ENCODE measurements at places on chromosomes 1 and 21.
A peak's percentile ranks its signal among the peaks of the same experiment; 100 is the strongest.

DNA sequence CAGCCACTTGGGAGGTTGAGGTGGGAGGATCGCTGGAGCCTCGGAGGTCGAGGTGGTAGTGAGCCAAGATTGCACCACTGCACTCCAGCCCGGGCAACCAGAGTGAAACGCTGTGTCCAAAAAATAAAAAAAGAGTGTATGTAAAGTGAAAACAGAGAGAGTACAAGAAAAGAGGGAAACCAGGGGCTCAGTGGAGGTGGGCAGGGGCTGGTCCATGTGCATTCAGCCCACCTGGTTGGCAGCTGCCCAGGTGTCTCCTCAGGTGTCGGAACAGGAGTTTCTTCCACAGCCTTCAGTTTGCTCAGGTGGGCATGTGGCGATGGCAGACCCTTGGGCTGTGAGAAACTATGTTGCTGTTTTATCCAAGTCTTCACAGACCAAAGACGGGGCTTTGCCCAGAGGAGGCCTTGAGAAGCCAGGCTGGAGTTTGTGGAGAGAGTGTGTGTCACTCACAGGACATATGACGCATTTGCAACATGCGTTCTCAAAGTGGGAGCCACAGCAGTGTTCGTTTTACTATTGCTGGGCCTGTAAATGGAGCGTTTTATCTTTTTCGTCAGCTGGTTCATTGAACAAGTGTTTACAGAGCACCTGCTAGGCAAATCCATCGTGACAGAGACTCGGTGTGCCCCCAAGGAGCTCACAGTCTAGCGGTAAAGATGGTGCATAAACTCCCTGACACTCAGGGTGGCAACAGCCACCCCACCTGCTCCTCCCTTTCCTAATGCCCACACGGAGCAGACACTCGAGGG is 22.4 kb upstream of the SAMD11 start:
- DNase-seq, result no peak

DNA sequence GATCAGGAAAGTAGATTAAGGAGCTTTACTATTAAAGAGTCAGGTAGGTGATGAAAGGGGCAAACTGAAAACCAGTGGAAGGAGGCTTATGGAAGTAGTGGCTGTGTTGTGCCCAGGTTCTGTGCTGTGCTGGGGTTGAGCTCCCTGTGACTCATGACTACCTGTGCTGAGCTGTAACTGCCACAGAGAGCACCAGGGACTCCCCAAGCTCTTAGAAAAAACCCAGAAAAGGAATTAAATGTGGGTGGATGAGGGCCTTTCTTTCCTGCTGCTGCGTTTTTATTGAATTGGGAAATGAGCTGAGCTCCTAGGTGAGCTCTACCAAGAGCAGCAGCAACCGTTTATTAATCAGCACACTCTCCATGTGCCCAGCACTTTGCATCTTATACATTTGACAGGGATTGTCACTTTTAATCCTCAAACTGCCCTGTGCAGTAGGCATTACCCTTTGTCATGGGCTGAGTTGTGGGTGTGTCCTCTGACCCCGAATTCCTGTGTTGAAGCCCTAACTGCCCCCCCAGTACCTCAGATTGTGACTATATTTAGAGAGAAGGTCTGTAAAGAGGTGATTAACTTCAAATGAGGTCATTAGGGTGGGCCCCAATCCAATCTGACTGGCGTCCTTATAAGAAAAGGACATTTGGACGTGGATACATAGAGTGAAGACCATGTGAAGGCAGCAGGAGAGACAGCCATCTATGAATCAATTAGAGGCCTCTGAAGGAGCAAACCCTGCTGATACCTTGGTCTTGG is 65.4 kb downstream of the AK4 start:
- DNase-seq, result no peak

DNA sequence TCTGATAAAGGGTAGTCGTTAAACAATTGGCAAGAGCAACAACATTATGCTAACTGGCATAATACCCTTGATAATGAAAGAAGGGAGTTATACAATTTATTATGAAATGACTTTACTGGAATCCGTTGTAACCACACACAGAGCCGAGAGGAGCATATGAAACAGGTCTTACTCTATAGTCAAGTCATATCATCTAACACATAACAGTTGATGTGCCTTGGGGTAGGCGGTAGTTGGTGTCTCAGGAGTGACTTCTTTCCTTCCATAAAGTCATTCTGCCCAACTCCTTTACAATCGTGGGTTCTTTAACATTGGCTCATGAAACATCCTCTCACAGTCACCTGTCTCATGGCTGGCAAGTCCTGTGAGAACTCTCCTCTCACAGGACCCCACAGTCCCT is 225.2 kb downstream of the LTN1 start:
- no peak for DNase-seq

DNA sequence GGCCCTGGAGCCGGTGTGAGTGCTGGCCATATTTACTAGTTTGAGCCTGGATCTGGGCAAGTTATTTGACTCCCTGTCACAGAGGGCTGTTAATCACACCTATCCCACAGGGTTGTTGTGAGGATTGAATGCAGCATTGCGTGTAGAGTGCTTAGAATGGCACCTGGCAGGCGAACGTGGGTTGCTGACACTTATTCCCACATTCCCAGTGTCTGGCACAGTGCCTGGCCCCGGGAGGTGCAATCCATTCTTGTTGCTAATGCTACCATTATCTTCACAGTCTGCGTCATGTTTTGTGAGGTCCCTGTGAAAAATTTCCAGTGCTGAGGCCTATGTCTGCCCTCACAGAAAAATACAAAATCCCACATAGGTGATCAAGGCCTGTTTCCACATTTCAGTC is 66.1 kb downstream of the CD2 start:
- DNase-seq, result peak; percentile 84

DNA sequence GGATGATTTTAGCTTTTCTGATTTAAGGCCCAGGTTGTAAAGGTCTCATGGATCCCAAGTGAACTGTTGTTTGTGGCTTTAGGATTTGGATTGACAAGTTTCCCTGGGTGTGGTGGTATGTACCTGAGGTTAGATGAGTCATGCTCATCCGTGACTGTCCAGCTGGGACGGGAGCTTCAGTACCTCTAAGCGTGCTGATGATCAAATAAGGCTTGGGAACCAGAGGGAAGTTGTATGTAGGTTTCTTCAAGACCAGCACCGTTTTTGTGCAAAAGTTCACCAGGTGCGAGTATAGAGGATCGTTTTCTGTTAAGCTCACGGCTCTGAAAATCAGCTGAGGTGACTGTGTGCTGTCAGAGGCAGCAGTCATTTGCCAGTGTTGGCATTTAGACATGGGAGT is 19.8 kb downstream of the PLA2G2E start:
- DNase-seq, result no peak

GRCh38 chr1:59445040-59445439 is 148.1 kb downstream of the FGGY start:
- DNase-seq, result no peak

GRCh38 chr1:244968471-244968871 is 104.1 kb upstream of the HNRNPU start:
- no peak for DNase-seq

DNA sequence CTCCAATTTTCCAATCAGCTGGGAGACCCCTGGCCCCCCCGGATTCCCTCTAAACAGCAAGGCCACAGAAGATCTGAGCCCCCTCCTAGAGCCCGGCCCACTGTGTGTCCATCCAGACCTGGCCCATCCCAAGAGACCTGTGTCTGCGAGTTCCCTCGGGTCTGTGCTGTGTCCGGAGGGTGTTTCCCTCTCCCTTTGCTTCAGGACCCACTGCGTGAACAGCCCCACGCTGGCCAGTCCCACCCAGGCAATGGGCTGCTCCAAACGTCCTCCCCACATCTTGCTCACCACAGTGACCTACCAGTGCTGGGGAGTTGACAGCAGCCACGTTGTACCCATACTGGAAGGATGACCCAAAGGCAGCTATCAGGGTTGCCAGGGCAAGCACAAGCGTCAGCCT is 11.6 kb downstream of the SLC2A5 start:
- no peak for DNase-seq

DNA sequence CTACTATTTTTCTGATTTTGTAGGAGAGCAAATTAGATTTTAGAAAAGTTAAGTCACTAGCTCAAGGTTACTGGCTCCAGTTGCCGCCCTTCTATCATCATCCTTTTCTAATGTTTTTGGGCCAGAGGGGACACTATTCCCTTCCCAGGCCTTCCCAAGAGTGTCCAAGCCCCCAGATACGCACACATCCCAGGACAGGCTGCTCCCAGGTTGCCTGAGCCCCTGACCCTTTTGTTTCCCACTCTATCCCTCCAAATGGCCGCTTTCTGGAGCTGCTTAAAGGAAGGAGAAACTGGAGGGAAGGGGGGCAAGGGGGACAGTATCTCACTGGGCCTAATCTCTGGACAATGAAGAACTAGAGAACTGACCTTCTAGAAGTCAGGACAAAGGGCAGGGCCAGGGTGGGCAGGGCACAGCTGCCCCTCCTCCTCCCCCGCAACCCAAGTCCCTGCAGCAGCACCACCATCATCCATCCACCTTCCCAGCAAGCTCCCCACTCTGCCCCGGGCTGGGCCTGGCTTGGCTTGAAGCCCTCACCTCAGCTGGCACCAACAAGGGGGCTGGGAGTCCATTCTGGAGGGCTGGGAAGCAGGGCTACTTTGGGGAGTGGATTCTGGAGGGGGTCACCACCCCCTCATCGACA is 1.1 kb upstream of the MAP7D1 start:
- no peak for DNase-seq

- no peak for DNase-seq
Observed at GRCh38 chr1:180566026-180566425, 7.3 kb downstream of the OVAAL start.

GRCh38 chr1:230064283-230064682 is 2.8 kb upstream of the GALNT2 start:
- no peak for DNase-seq

DNA sequence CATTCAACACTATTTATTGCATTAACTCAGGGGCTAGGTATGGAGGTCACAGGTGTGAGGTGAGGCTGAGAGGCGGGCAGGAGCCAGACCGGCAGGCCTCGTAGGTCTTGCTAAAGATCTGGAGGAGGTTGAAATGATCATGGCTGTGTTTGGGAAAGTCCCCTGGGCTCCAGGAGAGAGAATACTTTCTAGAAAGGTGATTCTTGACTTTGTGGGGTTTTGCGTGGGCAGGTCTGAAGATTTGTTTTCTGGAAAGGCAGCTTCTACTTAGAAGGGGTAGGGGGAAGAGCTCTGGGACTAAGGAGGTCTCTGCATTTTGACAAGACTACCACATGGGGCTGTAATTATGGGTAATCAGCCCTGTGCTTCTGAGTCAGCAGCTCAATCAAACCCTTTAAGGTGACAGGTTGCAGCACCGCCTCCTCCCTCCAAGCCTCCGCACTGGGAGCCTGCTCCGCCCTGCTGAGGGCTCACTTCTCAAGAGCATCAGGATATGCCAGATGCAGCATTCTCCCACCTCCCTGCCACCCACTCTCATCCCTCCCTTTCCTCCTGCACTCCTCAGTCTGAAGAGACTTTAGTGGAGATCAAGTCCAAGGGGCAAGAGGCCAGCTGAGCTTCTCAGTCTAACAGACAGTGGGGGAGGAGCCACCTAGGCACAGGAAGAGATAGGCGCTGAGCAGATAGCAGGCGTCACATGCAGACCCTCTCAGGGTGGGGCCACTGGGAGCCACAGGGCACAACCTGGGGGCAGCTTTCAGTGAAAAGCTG is 30.5 kb downstream of the SLC30A1 start:
- no peak for DNase-seq

DNA sequence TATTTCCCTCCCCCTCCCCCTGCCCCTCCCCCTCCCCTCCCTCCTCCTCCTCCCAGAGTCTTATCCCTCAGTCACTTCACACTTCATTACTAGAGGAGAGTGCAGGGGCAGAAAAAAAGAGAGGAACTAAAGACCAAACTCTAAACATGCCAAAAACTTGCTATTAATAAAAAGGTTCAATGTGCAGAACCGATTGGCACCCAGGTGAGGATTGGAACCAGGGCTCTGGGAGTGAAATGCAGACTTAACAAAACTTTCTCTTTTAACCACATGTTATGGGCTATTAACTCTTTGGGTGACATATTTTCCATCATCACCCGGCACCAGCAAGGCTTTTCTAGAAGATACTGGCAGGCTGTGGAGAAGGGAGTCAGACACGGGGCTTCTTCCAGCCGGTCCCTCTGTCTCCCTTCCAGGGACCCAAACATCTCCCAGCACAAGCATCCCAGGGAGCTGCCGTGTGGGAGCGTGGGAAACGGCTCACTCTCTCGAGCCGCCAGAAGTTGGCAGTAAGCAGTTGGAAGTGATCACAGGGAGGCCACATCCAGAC is 13.6 kb downstream of the NID1 start:
- no peak for DNase-seq

- DNase-seq, result peak; percentile 21
Observed at GRCh38 chr1:96236156-96236739, 485.3 kb upstream of the PTBP2 start.

- no peak for DNase-seq
Observed at GRCh38 chr1:161157867-161158266, 1.4 kb upstream of the USP21 start.

GRCh38 chr1:88191917-88192316 is 492.2 kb upstream of the PKN2 start:
- no peak for DNase-seq

DNA sequence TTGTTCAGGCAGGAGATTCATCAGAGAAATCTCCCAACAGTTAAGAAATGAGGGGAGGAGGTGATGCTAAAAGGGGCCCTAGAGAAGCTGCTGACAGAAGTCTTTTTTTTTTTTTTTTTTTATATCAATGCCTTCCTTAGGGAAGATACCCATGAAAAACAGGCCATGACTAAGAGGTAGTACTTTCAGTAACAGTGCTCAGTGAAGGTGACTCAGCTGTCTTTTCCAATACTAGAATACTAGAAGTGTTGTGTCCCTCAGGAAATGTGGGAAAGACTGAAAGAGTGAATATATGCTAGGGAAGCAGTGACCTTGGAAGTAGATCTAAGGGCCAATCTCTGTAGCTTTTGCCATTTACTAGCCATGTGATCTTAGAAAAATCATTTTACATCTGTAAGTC is 52.4 kb upstream of the SLFNL1 start:
- DNase-seq, result peak; percentile 36

GRCh38 chr1:26826261-26827105 is at the start of gene ZDHHC18:
Gene ZDHHC18 (plus strand): TSS chr1:26826688. CDS start chr1:26826805, 117 bp downstream.
- no peak for DNase-seq

DNA sequence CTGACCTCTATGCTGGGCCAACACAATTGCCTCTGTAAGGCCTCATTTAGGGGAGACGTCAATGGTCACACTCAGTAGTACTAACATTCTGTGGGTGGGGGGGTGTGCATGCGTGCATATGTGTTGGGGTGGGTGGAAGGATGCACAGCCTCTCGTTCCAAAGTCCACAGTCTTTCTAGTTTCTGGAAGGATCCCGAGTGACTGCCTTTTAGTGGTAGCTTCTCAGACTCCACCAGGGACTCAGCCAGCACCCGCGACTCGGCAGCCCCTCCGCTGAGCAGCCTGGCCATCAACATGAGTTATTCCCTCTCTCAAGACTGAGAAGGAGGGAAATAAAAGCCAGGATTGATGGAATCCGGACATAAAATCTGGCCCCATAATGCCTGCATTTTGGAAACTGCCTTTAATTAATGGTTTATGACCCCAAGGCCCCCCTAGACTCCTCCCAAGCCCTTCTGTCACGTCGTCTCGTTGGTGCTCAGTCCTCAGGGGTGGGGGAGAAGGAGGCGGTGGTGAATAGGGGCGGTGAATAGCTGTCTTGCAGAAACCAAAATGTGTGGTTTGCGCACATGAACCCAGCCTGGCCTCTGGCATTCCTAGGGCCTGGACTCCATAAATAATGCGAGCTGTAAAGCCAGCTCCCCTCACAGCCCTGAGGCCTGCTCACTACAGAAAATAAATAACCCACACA is 65.1 kb upstream of the TMEM51 start:
- no peak for DNase-seq

- no peak for DNase-seq
Observed at GRCh38 chr1:9764550-9764949, 59.2 kb downstream of the CLSTN1 start.

Data from fibroblast of skin of left biceps (primary cell).